KBM-7 (cell line): ENCODE measurements at places on chromosomes 7 and 10.

DNA sequence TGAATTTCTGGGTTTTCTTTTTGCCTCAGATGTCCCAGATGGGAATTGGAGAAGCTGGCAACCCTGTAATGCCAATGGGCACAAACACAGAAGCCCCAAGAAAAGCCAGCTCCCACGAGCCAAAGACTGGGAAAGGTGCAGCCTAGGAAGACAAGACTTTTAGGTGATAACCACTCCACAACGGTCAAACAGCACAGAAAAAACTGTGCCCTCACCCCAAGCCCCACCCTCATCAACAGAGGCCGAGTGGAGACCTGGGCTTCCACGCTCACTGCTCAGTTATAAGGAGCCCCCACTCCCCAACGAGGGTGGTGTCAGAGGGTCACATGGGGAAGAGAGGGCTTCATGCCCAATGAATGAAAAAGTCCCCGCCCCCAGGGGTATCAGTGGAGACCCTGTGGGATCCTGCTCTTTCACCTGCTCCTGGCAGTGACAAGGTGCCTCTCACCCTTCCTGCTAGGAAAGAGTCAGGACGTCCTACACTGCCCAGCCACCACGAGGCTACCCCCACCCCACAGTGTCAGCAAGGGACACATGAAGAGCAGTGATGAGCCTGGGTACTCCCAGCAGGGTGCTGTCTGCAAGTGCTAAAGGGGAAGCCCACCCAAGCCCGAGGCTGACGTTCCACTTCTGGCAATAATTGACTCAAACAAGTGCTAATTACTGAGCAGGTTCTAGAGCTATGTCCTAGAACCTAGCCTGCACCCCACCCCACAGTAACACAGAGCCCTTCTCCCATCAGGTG, 8.3 kb downstream of the TMEM273 start:
- DNase-seq: no peak

GRCh38 chr10:27826369-27826768, 80.8 kb upstream of the MKX start:
- DNase-seq: no peak

- DNase-seq: no peak
Observed at GRCh38 chr10:28561531-28561930, 28.6 kb downstream of the WAC start.

- peak; percentile 37 for DNase-seq
Observed at GRCh38 chr7:47937065-47937687, 11.1 kb downstream of the PKD1L1 start.

DNA sequence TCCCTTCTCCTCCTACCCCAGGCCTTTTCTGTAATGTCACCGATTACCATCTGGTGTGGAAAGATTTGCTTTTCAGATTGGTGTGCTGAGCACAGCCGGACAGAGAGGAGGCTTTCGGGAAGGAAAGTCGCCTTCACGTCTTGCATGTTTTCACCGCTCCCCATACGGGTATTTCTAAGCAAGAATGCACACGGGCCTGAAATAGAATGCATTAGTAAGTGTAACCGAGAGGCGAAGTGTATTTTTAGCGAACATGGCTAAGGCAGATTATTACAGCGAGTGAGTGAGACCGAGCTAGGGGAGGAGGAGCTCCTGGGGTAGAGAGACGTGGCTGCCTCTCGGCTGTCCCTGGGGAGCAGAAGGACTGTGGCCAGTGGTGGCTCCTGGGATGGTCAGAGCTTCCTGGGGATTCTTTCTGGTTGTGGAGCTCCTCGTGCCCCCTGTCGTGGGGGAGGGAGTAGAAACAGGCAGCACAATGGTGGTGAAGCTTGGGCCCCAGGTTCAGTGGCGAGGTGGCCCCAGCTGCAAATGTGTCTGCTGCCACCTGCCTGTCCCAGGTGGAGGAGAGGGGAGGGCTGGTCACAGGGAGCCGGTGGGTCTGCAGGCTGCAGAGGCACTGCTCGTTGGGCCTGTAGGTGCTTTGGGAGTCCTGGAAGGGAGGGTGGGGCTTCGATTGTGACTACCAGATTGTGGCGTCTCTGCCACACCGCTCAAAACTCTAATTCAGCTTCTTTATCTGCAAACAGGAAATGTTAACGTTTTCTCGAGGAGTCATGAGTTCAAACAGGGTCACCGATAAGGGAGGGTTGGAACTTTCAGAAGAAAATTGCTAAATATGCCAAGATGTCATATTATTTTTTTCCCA, 135.8 kb downstream of the CAMK1D start:
- no peak for DNase-seq

- DNase-seq: no peak
Observed at GRCh38 chr7:142855756-142856564, 1.1 kb downstream of the EPHB6 start.

GRCh38 chr10:110793886-110794285, 77.8 kb upstream of the PDCD4 start:
- DNase-seq: no peak

- no peak for DNase-seq
Observed at GRCh38 chr10:57689596-57690297, 577.9 kb downstream of the IPMK start.

DNA sequence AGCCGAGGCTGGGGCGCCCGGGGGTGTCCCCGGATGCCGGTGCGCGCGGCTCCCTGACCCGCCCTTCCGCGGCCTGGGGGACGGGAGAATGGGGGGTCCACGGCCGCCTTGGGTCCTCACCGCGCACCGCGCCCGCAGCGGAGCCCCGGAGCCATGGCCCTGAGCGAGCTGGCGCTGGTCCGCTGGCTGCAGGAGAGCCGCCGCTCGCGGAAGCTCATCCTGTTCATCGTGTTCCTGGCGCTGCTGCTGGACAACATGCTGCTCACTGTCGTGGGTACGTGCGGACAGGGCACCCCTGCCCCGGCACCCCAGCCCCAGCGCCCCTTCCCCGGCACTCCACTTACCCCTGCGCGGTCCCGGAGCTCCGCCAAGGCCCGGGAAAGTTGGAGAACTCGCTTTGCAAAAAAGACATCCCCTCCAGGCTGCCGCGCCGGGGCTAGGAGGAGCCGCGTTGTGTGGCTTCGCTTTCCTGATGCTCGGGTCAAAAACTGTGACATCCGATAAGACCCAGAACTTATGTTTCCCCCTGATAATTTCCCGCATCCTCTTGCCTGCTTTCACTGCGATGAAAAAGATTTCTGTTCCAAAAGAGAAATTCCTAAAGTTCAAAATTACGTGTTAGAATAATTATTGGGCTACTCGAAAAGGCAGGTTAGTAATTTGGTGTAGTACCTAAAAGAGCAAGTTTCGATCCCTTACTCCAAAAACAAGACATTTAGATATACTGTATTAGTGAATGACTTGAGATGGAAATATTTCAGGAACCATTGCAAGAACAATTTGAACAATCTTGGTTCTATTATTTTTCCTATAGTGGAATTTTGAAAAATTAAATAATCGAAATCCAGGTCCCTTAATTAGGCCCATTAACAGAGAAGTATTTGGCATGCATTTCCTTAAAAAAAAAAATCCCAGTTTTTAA, 888 bp downstream of the SLC18A2 start:
- no peak for DNase-seq

GRCh38 chr7:117111535-117111934, 158.2 kb downstream of the ST7 start:
- no peak for DNase-seq

DNA sequence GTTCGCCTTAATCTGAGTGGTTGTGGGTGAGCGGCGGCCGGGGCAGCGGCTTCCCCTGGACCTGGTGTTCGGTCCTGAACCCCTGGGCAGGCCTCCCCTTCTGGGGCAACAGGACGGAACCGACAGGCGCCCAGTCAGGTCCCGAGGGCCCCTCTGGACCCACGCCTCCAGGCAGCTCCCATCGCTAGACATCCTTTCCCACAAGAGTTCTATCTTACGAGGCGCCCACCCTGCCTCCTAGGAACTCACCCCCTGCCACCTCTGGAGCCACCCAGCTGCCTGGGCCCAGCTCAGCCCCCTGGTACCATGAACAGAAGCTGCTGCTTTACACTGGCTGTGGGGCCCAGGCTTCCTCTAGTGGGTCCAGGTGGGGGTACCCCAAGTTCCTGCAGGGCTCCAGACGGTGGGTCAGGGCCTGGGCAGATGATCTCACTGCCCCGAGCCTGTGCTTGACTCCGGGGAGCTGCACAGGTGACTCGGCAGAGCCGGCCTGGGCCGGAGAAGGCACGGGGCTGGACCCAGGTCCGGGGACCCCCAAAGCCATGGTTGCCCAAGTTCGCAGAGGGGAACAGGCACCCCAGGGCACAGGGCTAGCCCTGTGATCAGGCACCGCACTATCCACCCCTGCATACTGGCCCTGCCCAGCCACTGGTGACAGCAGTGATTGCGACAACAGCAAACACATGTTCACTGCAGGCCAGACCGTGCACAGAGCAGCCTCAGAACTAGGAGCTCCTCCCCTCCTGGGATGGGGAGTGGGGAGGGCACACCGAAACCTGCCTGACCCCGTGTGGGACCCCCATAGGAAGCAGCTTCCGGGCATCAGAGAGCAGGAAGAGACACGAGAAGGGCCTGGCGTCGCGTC, 180.3 kb downstream of the ELFN1 start:
- DNase-seq: no peak

GRCh38 chr10:30639946-30640786, 10.6 kb upstream of the LYZL2 start:
- DNase-seq: peak; percentile 58

DNA sequence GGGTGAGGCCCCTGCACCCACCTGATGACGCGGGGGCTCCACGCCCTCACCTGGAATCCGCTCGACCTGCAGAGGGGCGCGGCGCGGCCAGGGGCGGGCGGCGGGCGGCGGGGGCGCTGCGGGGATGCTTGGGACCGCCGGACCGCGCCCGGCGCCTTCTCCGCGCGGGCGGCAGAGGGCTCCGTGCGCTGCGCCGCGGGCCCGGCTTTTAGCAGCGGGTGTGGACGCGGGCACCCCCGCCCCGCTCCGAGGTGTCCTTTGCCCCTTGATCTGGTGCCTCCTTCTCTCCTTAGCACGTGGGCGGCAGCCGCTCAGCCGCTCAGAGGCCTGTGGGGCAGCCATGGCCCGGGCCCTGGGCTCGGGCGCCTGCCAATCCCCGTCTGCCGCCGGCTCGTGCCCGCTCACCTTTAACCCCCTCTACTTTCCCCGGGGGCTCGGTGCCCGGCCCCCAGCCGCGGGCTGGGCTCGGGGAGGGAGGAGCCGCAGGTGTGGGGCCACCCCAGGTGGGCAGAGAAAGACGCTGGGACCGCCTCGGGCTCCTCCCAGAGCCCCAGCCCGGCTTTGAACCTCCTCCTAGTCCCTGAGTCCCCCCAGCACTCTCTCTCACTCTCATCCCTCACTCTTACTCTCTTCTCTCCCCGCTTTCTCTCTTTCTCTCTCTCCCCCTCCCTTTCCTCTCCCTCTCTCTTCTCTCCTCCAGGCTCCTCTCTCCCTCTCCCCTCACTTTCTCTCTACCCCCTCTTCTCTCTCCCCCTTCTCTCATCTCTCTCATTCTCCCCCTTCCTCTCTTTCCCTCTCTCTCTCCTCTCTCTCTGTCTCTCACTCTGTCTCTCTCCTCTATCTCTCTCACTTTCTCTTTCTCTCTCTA, 19.7 kb upstream of the VPS37D start:
- no peak for DNase-seq

DNA sequence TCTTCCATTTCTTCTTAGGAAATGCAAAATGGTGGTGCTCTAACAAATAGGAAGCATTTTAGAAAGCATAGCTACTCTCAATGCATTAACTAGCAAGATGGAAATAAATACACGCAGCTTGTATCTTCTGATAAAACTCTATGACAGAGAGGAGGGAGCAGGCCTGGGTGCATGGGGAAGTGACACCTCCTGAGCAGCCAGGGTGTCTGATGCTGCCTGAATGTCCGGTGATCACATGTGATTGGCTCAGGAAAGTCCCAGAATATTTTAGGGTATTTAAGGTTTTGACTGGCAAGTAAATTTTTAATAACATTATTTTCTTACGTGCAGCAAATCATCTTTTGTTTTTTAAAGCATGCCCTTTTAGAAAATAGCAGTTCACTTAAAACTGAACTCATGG, 261.0 kb upstream of the KLF6 start:
- DNase-seq: no peak

DNA sequence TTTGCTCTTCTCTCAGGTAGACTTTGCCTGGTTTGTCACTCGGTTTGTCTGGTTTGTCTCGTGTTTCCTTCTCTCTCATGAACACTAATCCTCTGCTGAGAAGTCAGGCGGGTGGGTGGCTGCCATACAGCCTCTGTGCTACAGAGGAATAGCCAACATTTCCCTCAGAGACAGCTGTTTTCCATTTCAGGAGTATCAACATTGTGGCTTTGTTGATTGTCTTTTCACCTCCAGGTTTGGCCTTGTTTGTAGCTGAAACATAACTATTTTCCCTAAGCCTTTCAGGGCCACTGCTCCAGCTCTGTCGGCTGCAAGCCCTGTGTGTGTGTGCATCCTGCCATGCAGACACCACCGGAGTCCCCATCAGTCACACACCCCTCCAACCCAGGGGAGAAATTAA, 122.8 kb downstream of the BAMBI start:
- DNase-seq: no peak

GRCh38 chr7:93145354-93145753, 2.8 kb downstream of the SAMD9L start:
- DNase-seq: peak; percentile 49

DNA sequence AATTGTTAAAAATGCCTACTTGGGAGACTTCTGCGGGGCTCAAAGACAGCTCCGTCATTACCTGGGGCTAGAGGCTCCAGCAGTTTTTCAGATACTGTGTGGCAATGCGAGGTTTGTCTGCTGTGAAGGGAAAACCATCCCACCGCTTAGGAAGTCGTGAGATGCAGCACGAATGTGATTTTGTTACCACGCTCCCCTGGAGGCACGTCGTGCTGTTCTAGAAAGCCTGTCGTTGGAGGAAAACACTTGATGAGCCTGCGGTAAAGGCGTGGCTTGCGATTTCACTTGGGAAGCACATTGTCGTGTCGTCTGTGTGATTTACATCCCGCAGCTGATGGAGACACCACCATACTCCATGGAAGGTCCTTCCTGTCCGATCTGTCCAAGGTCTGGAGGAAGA, 39.3 kb downstream of the CAMK1D start:
- no peak for DNase-seq

DNA sequence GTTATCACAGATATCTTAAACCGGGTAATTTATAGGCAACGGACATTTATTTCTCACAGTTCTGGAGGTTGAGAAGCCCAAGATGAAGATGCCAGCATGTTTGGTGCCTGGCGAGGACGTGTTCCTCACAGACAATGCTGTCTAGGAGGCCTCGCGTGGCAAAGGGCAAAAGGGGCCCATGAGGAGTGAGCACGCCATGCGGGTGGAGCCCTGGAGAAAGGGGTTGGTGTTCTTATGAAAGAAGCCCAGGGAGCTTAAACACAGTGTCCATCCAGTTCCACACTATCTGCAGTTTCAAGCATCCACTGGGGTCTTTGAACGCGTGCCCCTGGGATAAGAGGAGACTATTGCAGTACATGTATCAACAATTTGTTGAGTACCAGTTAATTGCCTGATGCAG, 51.4 kb downstream of the CXCL12 start:
- DNase-seq: no peak

DNA sequence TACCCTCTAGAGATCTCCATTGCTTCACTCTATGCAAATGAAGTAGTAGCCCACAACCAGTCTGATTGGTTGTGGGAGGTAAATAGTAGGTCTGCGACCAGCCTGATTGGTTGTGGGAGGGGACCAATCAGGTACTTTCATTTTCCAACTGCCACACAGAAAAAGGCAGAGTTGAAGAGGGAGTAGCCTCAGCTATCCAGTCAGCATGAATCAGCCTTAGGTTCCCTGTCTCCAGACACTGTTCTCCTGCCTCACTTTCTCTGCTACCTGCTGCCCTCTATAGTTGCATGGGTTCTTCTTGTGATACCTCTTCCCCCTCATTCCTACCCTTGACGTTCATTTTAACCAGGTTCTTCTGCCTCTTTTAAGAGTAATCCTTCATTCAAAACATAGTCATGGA, 114.5 kb upstream of the LYZL1 start:
- no peak for DNase-seq

- DNase-seq: no peak
Observed at GRCh38 chr10:70601746-70602145, 795 bp downstream of the PRF1 start.
